ENCODE measurements at places on chromosomes 6 and 20.
A peak's percentile ranks its signal among the peaks of the same experiment; 100 is the strongest.

GRCh38 chr20:10558635-10559187 lies 115.1 kb downstream of the JAG1 start:
- peak; percentile 17 for DNase-seq

DNA sequence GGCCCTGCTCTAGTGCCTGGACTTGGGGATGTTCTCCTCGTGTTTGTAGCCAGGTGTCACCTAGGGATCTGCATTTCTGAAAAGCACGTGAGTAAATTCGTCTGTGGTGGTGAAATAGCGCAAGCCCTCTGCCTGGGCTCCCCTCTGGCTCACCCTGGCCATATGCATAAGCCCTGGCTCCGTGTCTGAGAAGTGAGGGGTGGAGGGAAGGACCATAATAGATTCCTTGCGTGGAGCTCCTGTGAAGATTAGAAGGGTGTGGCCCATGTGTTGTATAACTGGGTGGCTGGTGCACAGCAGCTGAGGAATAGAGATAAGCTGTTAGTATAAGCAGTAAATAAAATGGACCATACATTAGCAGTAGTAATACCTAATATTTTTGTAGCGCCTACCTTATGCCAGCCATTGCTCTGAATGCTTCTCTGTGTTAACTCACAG lies 4.8 kb downstream of the BCAS1 start:
- DNase-seq, result no peak

- DNase-seq, result no peak
Measured at GRCh38 chr6:170193326-170193821, 97.5 kb downstream of the DLL1 start.

- DNase-seq, result no peak
Measured at GRCh38 chr6:164106345-164106769, 691.8 kb downstream of the QKI start.

- DNase-seq, result no peak
Measured at GRCh38 chr6:70709826-70710225, 42.1 kb downstream of the SMAP1 start.

GRCh38 chr6:105193647-105194046 lies 13.8 kb upstream of the POPDC3 start:
- DNase-seq, result no peak

DNA sequence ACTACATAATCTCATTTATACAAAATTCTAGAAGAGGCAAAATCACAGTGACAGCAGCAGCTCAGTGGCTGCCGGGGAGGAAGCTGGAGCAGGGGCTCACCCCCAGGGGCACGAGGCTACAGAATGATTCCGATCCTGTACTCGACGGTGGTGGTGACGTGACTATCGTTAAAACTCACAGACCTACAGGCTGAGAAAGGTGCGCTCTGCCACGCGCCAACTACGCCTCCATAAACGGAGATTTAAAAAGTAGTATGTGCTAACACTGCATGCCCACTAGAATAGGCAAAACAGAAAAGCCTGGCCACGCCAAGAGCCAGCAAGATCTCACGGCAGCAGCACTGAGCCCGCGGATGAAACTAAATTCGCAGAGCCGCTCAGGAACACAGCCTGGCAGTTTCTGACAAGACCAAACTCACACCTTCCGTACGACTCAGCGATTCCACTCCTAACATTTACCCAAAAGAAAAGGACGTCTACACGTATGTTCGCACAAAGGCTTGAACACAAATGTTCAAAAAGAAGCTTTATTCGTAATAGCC lies 25.2 kb downstream of the TAF4 start:
- no peak for DNase-seq

DNA sequence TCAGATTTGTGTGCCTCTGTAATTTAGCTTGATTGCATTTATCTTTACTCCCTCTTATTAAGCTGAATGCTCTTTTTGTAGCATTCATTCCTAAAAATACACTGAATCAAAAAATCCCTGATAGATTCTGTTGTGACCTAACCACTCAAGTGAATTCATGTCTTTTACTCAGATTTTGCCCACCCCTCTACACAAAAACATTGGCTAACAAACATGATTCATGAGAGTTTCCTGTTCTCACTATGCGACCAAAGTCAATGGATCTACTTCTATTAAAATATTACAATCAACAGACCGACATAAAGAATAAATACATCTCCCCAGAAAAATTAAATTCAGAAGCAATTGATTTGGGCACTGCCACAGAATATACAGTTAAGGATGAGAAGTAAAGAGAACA lies 99.5 kb upstream of the THEMIS start:
- no peak for DNase-seq

DNA sequence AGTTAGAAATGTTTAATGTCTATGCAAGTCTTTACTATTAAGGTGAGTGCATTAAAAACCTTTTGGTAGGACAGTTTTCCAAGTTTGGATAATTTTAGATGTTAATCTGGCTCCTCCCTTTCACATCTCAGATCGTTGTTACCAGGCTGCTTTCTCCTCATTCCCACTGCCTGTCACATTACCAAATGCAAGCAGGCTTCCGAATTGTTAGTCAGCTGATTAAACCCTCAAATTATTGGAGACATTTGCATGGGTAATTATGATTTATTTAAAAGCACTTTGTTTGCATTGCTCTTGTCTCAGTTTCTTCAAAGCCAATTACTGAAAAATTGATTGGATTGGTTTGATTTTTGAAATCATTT lies 816.5 kb downstream of the KIF16B start:
- DNase-seq, result no peak

DNA sequence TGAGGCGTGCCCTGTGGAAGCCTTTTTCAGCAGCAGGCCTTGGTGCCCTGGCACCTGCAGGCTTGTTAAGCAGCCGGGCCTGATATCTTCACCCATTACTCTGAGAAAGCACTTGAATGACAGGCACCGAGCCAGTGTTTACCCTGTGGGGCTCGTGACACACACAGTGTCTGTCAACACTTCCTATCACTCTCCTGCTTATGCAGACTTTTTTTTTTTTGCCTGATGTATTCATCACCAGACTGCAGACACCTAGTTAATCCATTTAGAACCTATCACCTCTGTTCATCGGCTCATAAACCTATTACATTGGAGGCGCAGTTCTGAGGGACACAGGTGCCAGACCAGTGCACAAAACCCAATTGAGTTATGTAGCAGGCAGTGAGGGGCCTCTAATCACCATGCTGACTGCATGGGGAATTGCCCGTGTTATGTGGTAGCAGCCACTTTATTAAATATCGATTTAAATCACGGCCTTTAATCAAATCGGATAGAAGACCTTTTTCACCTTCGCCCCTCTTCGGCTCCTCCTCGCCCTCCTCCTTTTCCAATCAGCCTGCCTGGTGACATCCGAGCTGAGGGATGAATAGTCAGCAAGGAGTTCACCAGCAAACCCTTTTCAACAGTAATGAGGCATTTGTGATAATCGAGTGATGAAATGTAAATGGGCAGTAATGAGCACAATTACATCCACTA lies 962.9 kb upstream of the SLC35B3 start:
- DNase-seq, result no peak

GRCh38 chr6:91412532-91412931 lies 825.7 kb upstream of the MAP3K7 start:
- no peak for DNase-seq

GRCh38 chr6:129642322-129642721 lies 67.7 kb downstream of the ARHGAP18 start:
- no peak for DNase-seq

DNA sequence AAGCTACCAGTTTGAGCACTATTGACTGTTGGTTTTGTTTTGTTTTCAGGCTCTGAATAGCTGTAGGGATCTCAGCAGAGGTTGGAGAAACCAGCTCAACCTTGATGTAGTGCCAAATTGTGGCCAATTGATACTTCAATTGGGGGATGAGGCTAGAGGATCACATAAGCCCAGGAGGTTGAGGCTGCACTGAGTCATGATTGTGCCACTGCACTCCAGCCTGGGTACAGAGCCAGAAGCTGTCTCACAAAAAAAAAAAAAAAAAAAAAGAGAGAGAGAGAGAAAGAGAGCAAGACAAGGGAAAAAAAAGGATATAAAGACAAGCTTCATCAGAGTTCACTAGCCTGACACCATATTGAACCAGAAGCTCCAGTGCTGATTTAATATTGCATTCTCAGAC lies 702.1 kb downstream of the FRK start:
- no peak for DNase-seq

DNA sequence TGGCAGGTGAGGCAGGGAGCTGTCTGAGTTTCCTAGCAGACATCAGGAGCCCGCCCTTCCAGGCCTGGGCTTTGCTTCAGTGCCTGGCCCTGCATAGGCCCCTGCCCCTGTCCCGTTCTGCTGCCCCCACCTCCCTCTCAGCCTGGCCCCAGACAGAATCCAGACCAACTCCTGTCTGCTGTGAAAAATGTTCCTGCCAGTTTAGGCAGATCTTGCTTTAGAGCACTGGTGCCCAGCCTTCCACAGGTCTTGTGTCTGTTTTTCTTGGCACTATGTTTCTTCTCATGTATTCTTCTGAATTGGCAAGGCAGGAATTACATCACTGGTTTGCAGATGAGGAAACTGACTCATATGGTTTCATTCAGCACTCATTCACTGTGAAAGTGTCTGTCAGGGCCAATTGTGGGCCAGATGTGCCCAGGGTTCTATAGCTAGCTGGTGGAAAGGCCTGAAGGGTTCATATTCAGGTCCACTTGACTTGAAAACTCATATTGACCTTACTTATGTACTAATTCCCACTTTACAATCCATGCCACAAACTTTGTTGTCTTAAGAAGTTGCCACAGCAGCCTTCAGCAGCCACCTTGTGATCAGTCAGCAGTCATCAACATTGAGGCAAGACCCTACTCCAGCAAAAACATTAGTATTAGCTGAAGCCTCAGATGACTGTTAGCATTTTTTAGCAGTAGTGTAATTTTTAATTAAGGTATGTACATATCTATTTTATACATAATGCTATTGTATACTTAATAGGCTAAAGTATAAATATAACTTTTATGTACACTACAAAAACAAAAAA lies 40.5 kb downstream of the HLA-F start:
- no peak for DNase-seq

DNA sequence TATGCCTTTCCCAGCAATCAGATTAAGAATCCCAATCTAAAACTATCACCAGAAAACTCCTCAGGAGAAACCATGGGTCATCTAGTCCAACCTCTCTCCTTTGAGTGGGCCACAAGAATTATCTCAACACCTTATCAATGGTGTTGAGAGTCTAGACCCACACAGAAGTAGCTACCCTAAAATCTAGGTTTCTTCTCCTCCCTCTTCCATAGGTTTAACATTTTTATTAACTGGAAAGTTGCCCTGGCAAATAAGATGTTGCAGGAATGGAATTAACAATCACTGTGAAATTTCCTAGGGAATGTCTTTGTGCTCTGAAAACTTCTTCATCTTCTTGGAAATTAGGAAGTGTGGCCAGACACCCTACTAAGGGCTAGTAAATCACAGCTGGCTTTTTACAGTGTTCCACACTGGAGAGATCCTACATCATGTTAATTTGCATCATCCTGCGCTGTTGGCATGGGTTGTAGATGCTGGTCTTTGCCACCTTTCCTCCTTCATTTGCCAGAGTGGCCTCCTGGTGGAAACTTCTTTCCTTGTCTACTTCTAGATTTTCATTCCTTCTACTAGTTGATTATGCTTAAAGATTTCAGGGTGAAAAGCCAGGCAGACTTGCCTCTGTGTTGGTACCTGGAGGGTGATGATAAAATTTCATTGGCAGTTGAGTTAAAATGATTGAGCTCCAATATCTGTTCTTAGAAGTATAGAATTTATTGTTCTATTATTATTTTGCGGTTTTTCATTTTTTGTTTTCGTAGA lies 2.7 kb downstream of the TNFAIP3 start:
- DNase-seq, result no peak

GRCh38 chr6:141164042-141164743 lies 968.5 kb upstream of the GJE1 start:
- DNase-seq, result no peak

GRCh38 chr20:6490849-6491248 lies 276.6 kb upstream of the BMP2 start:
- no peak for DNase-seq

- DNase-seq, result no peak
Measured at GRCh38 chr6:142763205-142763604, 181.8 kb downstream of the HIVEP2 start.

DNA sequence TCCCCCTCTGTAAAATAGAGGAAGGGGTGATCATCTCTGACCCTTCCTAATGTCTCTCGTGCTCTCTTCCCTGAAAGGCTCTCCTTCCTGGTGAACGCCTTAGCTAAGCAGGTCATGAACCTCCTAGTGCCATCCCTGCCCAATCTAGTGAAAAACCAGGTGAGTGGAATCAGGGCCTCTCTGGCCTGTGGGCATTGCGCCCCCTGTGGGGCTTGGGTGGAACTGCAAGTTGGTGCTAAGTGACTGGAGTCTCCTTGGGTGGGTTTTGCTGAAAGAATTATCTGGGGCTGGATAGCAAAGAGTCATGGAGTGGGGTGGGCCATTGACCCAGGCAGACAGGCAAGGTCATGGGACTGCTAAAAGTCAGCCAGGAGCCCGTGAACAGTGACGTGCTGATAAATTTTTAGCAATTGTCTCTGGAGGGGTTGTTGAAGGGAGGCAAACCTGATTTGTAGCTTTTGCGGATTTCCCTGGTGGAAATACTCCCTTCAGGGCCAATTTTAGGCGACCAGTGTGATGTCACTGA lies 8.9 kb downstream of the BPIFB1 start:
- DNase-seq, result peak; percentile 36

DNA sequence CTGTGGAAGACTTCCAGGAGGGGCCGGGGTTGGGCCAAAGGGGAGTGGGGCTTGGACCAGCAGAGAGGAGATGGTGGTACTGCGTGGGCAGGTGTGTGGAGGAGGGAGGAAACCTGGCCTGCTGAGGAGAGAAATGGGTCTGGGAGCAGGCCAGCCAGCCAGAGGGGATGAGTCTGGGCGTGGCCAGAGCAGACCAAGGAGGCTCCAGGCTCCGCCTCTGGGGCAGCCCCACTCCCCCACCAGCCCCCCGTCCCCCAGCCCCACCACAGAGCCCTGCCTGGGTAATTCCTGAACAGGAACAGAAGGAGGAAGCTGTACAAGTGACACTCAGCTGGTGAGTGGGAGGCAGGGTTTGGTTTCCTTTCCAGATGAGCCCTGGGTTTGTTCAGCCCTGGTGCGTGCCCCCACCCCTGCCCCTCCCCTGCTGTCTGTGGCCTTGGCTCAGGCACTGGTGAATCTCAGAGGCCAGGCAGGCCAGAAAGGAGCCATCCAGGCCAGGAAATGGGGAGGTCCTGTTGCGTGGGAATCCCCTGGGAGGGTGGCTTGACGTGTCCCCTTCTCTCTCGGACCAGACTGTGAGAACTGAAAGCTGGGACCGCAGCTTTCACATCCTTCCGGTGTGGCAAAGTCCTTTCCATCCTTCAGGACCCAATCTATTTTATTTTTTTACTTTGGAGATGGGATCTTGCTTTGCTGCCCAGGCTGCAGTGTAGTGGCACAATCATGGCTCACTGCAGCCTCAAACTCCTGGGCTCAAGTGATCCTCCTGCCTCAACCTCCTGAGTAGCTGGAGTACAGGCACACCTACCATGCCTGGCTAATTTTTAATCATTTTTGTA lies 9.4 kb upstream of the SRC start:
- peak; percentile 32 for DNase-seq
